Adipose tissue (tissue), 3 donors: ENCODE measurements at places on chromosomes 5 and 9. TPM values are rescaled to one million over a fixed set of nuclear protein-coding genes. Genes with fewer than 3 reads are reported as not detected.

Gene ZNF367
- polyA plus RNA-seq, result 0.71 TPM

Gene TMEFF1
- polyA plus RNA-seq, result not detected

Gene TPPP
- polyA plus RNA-seq, result 1.2 TPM

Gene KIF27
- polyA plus RNA-seq, result 0.98 TPM

Gene FASTKD3
- 13.3 TPM for polyA plus RNA-seq

Gene HAVCR2
- 6.6 TPM for polyA plus RNA-seq
